Activated T-helper 17 cell treated with anti-CD3 and anti-CD28 coated beads, Interleukin-2, amount 50 U/mL, for 72 hours (primary cell): ENCODE measurements at places on chromosomes 1 and 21.

- no peaks in the 10 kb centered on the region for H3K36me3 ChIP-seq
- no peak overlapping the region for H3K4me3 ChIP-seq
- no peaks in the 10 kb centered on the region for H3K4me1 ChIP-seq
- peaks cover 16% of the 10 kb centered on the region for H3K27me3 ChIP-seq
- H3K27ac ChIP-seq: no peak overlapping the region
- ATAC-seq: no peak
Measured at GRCh38 chr1:205434738-205435137, 12.9 kb upstream of the LEMD1 start.

DNA sequence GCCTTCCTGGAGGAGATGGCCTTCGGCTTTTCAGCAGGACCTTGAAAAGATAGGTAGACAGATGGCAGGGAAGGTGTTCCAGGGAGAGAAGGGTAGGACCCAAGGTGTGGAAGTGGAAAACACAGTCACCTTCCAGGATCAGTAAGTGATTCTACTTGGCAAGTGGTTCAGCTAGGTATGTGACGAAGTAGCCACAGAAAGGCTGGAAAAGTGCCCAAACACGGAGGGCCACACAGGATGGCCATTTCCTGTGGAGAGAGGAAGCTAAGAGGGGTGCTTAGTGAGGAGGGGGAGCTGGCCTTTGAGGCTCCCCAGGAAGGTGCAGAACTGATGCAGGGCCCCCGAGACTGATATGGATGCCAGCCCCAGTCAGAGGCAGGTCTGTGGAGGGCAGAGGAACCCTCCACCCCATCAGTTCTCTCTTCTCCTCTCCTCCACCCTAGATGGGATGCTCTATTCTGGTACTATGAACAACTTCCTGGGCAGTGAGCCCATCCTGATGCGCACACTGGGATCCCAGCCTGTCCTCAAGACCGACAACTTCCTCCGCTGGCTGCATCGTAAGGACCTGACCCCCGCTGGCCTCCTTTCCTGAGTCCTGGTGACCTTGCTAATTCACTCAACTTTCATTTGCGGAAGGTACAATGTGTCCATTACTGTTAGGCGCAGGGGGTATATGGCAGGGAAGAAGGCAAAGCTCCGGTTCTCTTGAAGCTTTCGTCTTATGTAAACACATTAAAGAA is 6.8 kb downstream of the SEMA4A start:
- ATAC-seq: no peak
- H3K36me3 ChIP-seq: peaks cover 36% of the 10 kb centered on the region
- H3K4me3 ChIP-seq: peak overlapping the region; percentile 88
- H3K27ac ChIP-seq: peak overlapping the region; percentile 98

- H3K27ac ChIP-seq: no peak overlapping the region
- ATAC-seq: no peak
- peaks cover 32% of the 10 kb centered on the region for H3K4me1 ChIP-seq
- H3K36me3 ChIP-seq: peaks cover 100% of the 10 kb centered on the region
Measured at GRCh38 chr1:180974236-180974635, 48.4 kb downstream of the STX6 start.

DNA sequence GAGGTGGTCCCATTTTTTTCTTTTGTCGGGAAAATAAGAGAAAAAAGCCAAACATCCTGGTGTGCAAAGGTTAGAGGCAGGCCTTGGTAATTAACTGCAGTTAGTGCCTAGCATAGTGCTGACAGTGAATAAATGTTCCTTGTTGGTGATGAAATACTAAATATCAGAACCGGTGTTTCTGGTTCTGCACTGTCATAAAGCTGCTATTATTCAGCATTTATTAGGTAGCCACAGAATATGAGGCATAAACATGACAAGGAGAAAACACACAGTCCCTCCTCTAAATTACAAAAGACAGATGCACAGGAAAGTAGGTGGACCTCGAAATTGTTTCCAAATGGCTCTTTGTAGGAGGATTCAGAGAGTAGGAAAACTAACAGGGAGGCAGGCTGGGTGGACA is 122.0 kb upstream of the ADGRL2 start:
- no peaks in the 10 kb centered on the region for H3K4me1 ChIP-seq
- no peak overlapping the region for H3K27ac ChIP-seq
- ATAC-seq: no peak
- H3K36me3 ChIP-seq: no peaks in the 10 kb centered on the region

DNA sequence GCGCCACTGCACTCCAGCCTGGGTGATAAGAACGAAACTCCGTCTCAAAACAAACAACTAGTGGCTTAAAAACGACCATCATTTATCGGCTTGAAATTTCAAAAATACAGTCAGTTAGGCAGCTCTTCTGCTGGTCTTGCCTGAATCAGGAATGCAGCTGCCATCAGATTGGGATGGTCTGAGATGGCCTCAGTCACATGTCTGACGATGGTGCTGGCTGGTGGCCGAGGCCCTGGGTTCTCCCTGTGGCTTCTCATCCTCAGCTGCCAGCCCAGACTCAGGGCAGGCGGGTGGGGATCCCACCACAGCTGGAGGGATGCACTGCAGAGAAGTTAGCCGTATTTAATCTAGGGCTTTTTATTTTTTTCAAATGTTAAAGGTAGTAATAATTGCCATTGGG is 31.3 kb downstream of the IL6R start:
- no peaks in the 10 kb centered on the region for H3K27me3 ChIP-seq
- peaks cover 93% of the 10 kb centered on the region for H3K36me3 ChIP-seq
- no peak overlapping the region for H3K4me3 ChIP-seq
- peaks cover 42% of the 10 kb centered on the region for H3K4me1 ChIP-seq
- no peak overlapping the region for H3K27ac ChIP-seq

GRCh38 chr1:170377440-170377839 is 154.5 kb upstream of the GORAB start:
- H3K36me3 ChIP-seq: no peaks in the 10 kb centered on the region
- no peak overlapping the region for H3K4me3 ChIP-seq
- no peaks in the 10 kb centered on the region for H3K27me3 ChIP-seq

DNA sequence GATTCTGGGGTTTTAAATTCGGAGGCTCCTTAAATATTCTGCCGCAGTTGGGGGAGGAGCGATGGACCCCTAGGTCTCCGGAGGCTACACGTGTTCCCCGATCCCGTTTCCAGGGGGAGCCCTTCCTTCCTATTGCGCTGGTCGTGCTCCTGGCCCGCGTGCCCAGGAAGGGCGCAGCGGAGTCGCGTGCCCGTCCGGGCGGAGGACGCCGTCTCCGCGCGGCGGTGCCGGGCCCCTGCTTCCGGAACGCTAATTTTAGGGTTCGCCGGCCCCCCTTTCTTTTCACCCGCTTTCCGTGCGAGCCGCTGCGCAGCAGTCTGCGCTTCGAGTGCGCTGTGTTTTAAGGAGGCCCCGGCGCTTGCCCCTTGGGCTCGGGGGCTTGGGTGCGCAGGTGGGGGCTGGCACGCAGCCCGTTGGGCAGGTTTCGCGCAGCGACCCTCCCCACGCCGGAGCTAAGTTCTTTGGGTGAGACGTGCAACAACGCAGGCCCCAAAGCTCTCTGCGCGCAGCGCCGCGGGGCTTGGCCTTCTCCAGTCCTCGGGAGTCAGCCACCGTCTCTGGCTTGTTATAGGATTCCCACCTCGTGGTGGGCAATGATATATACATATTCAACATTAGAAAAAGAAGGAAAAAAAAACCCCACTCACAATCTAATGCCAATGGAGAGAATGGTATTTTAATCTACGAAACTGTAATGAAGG is 43.5 kb upstream of the DNAJC6 start:
- H3K27me3 ChIP-seq: peaks cover 21% of the 10 kb centered on the region
- peak overlapping the region; percentile 67 for H3K4me3 ChIP-seq
- no peak overlapping the region for H3K27ac ChIP-seq
- peaks cover 8% of the 10 kb centered on the region for H3K4me1 ChIP-seq

- H3K27me3 ChIP-seq: no peaks in the 10 kb centered on the region
- H3K4me3 ChIP-seq: no peak overlapping the region
- H3K4me1 ChIP-seq: peaks cover 28% of the 10 kb centered on the region
- no peak overlapping the region for H3K27ac ChIP-seq
Measured at GRCh38 chr1:160752924-160753323, 13.9 kb downstream of the SLAMF7 start.

DNA sequence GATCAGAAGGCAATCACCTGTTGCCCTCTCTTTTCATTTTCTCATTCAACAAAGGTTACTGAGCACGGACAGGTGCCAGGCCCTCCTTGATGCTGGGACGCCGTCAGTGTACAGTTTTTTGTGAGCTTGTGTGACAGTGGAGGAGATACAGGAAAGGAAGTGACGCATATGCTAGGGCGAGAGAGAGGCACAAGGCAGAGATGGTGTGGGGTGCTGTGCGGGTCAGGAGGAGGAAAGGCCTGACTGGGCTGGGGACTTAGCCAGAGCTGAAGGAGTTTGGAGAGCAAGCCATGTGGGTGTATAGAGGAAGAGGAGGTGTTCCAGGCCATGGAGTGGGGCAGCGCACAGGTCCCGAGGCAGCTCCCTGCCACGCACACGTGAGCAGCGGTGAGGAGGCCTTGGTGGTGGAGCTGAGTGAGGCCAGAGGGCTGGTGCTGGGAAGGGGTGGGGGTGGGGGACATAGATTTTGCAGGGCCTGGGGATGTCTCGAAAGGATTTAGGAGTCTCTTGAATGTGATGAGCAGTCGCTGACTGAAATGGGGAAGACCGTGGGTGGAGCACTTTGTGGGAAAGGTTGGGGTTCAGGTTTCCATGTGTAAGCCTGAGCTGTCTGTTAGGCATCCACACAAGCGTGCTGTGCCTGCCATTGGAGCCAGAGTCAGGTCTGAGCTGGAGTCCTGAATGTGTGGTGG is 46.0 kb downstream of the TRAPPC10 start:
- H3K27ac ChIP-seq: peak overlapping the region; percentile 89
- no peaks in the 10 kb centered on the region for H3K27me3 ChIP-seq
- peak; percentile 93 for ATAC-seq

GRCh38 chr1:240031009-240031408 is 60.7 kb upstream of the FMN2 start:
- no peak for ATAC-seq
- H3K36me3 ChIP-seq: no peaks in the 10 kb centered on the region
- no peak overlapping the region for H3K27ac ChIP-seq
- H3K4me1 ChIP-seq: no peaks in the 10 kb centered on the region
- peaks cover 4% of the 10 kb centered on the region for H3K27me3 ChIP-seq
- H3K4me3 ChIP-seq: no peak overlapping the region

GRCh38 chr1:18511149-18511873 is 30.6 kb downstream of the KLHDC7A start:
- H3K4me3 ChIP-seq: no peak overlapping the region
- peaks cover 17% of the 10 kb centered on the region for H3K27me3 ChIP-seq
- ATAC-seq: no peak
- no peaks in the 10 kb centered on the region for H3K36me3 ChIP-seq
- H3K27ac ChIP-seq: no peak overlapping the region

GRCh38 chr1:86852782-86853408 is 61.0 kb downstream of the SELENOF start:
- no peaks in the 10 kb centered on the region for H3K36me3 ChIP-seq
- no peaks in the 10 kb centered on the region for H3K27me3 ChIP-seq
- H3K27ac ChIP-seq: no peak overlapping the region
- H3K4me3 ChIP-seq: no peak overlapping the region
- H3K4me1 ChIP-seq: no peaks in the 10 kb centered on the region

- no peak for ATAC-seq
- H3K27ac ChIP-seq: no peak overlapping the region
- no peaks in the 10 kb centered on the region for H3K4me1 ChIP-seq
- H3K4me3 ChIP-seq: no peak overlapping the region
- no peaks in the 10 kb centered on the region for H3K36me3 ChIP-seq
Measured at GRCh38 chr21:26669215-26669764, 96.2 kb upstream of the CYYR1 start.

GRCh38 chr1:43822040-43822690 is 111.4 kb upstream of the ARTN start:
- H3K27ac ChIP-seq: no peak overlapping the region
- H3K4me3 ChIP-seq: no peak overlapping the region
- no peak for ATAC-seq
- H3K27me3 ChIP-seq: no peaks in the 10 kb centered on the region
- peaks cover 4% of the 10 kb centered on the region for H3K4me1 ChIP-seq

GRCh38 chr21:44521301-44521927 is 18.6 kb downstream of the KRTAP10-1 start:
- ATAC-seq: no peak
- no peaks in the 10 kb centered on the region for H3K27me3 ChIP-seq
- no peaks in the 10 kb centered on the region for H3K4me1 ChIP-seq
- no peak overlapping the region for H3K4me3 ChIP-seq

DNA sequence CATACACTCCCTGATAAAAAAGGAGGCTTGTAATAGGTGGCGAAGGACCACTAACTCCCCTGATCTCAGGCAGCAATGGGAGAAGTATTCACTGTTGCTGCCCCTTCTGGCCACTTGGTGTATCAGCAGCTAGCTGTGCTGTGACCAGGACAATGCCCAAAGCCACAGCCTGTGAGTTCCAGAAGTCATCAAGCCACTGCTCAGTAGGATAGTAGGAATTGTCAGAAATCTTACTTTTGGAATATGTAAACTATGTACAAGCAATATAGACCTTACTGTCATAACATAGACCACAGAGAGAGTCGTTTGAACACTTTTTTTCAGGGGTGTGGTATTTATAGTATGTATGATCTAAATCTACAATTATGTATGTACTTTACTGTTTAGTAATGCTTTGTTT is 248.3 kb upstream of the CAMK1G start:
- H3K36me3 ChIP-seq: no peaks in the 10 kb centered on the region
- peaks cover 20% of the 10 kb centered on the region for H3K27me3 ChIP-seq
- no peak overlapping the region for H3K4me3 ChIP-seq
- no peak for ATAC-seq
- H3K27ac ChIP-seq: no peak overlapping the region
- H3K4me1 ChIP-seq: no peaks in the 10 kb centered on the region

DNA sequence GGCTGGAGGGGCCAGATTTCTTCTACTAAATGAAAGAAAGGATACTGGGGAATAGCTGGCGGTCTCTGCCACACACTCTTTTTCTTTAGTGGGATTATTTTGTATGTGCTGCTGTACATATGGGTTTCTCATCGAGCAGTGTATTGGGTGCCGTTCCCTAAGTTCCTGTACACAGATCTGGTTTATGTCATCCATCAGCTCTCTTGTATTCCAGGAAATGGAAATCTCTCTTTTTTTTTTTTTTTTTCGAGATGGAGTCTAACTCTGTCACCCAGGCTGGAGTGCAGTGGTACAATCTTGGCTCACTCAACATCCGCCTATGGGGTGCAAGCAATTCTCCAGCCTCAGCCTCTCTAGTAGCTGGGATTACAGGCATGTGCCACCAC is 27.0 kb upstream of the NID1 start:
- no peak for ATAC-seq
- no peaks in the 10 kb centered on the region for H3K4me1 ChIP-seq
- no peak overlapping the region for H3K4me3 ChIP-seq
- H3K27me3 ChIP-seq: peaks cover 10% of the 10 kb centered on the region
- H3K36me3 ChIP-seq: peaks cover 11% of the 10 kb centered on the region

GRCh38 chr1:180229483-180230415 is at the start of gene LHX4:
Gene LHX4 (plus strand): TSS chr1:180230264. CDS start chr1:180230530, 266 bp downstream.
- ATAC-seq: peak; percentile 48
- H3K36me3 ChIP-seq: no peaks in the 10 kb centered on the region
- H3K27me3 ChIP-seq: peaks cover 54% of the 10 kb centered on the region
- H3K27ac ChIP-seq: no peak within 1 kb of the TSS
- no peaks in the 10 kb centered on the region for H3K4me1 ChIP-seq

DNA sequence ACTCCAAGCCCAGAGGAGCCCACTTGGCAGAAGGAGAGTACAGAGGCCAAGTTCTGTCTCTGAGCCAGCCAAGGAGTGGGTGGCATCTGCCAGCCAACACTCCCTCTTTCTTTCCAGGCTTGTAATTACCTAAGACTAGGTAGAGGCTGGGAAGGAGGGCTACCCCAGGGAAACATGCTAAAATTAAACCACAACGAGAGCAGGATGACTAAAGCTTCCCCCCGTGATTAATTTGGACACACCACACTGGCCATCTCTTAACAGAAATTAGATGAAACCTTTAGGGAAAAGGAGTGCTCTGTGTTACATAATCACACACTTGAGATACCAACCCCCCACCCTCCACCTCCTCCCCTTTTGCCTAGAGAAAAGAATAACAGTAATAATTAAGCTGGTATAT is 102.1 kb upstream of the ZC3H12A start:
- no peak overlapping the region for H3K27ac ChIP-seq
- H3K4me3 ChIP-seq: no peak overlapping the region
- ATAC-seq: no peak
- H3K27me3 ChIP-seq: peaks cover 13% of the 10 kb centered on the region
- H3K4me1 ChIP-seq: no peaks in the 10 kb centered on the region
